Esophagus mucosa (tissue), 1 donor: ENCODE measurements at places on chromosomes 1 and 21.
A peak's percentile ranks its signal among the peaks of the same experiment; 100 is the strongest.

DNA sequence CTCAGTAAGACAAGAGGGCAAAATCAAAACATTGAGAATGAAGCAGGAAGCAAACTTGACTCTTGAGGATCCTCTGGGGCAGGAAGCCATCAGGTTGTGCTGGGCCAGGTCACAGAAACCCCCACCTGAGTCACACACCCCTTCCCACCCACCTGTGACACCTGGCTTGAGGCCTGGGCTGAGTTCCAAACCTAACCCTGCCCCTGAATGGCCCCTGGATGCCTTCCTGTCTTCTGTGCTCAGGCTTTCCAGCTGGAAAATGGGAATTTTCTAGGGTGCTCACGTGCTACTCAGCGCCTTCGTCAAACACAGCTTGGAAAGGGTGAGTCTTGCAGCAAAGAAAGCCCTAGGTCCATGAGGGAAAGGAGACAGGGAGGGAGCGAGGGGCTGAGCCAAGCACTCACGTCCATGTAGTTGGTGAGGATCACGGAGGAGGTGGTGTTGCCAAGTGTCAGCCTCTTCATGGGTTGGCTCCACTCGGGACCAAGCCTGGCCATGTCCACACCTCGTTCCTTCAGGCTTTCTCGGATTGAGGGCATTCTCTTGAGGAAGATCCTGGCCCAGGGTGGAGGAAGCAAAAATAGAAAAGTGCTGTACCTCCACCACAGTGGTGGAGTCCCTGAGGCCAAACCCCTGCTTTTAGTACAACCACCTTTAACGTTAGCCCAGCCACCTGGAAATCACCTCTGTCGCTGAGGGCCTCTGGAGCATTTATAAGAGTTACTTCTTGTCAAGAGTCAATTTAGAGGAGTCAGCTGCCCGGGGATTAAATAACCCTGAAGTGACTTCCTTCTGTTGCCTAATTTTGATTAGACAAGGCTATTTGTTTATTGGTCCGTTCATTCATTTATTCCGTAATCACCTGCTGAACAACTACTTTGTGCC is 4.3 kb downstream of the REN start:
- ATAC-seq, result peak; percentile 7

DNA sequence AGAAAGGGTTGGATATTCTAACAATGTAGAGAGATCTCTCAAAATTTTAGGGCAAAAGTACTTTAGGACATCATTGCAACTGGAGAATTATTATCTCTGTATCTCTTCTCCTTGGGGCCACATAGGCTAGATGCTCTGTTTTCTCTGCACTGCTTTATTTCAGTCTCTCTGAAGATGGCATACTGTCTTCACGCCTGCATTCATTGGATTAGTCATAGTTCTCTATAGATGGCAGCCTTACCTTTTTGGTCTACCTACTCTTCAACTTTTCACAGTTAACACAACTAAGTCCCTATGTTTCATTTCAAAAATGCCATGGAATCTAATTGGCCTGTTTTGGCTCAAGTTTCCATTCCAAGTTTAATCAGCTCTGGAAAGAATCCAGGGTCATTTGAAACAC is 1623.3 kb upstream of the B3GALT2 start:
- no peak for ATAC-seq

DNA sequence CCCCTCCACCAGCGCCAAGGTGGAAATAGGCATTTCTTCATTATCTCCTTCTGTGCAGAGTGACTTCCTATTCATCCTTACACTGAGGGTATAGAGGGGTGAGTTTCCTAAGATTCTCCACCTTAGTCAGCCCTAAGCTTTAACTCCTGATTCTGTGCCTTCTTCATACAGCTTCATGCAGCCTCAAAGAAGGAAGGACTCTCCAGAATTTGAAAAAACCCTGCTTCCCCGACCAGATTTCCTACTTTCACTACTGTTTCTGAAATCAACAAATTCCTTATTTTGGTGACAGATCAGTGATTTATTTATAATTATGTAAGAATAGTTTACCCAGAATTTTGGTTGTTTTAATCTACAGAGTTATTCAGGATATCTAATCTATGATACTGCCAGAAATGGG is 28.6 kb downstream of the GFI1 start:
- ATAC-seq, result no peak

DNA sequence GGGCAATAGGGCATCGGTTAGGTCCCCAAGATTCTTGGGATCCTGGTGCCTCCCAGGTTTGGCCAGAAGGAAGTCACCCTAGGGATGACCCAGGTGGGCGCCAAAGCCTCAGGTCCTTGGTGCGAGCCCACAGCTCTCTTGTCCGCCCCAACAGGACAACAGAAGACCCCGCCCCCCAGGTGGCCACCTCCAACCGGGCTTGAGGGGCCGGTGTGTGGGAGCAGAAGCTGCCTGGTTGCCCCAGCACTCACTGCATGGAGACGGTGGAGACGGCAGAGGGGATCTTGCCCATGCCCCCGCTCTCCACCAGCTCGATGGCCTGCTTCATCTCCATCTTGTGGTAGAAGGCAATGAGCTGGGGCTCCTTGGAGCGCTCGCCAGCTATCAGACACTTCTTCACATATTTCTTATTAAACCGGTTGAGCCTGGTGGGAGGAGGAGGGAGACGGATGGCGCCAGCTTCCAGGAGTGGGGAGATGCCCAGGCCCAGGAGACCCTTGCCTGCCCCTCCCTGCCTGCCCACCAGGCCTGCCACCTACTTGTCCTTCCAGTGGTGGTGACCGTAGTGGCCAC is 52.7 kb downstream of the SLC9A1 start:
- ATAC-seq, result no peak

GRCh38 chr1:87682565-87682964 is 353.9 kb downstream of the LMO4 start:
- no peak for ATAC-seq

- no peak for ATAC-seq
Observed at GRCh38 chr21:46129846-46130651, 25.3 kb downstream of the FTCD start.

DNA sequence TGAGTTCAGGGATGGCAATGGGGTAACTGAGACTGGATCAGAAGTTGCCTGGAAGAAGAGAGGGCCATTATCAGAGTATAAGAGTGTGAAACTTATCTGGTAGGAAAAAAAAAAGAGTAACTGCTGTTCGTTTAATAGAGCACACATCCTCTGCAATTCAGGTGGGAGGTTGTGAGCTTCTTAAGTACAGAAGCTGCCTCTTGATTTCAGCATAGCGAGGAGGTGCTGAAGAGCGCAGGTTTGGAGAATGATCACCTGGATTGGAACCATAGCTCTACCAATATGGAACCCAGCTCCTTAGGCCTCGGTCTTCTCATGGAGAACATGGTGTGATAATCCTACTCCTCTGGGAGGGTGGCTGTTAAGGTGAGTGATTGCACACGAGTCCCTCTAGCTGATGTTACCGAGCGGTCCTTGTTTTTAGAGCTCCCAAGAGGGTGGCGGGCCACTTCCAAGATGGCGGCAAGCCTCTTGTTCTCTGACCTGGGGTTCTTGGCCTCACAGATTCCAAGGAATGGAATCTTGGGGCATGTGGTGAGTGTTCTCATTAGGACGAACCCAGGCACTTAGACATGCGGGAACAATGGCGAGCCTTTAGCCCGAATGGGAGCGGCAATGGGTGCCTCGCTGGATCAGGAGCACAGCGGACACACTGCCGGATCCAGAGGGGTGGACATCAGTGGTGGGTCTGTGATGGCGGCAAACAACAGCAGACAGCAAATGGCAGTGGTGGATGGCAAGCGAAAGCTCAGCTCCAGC is 3.3 kb upstream of the MX1 start:
- ATAC-seq, result no peak

DNA sequence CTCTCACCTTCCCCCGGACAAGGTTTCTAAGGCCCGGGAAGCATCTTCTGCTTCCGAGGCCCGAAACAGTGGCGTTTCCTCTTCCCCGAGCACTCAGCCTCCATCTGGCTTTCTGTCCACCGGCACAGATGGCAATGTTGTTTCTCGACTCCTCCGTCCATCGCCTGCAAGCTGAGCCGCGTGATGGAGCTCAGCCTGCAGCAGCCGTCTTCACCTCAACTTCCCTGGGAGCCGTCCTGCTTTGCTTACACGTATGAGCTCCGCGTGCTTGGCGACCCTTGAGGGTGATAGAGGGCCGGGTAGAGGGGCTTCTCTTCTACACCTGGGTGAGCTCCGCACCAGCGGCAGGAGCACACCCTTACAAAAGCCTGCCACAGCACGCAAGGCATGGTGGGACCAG is 80.4 kb downstream of the AJAP1 start:
- no peak for ATAC-seq
